CD4-positive, alpha-beta T cell (primary cell): ENCODE measurements at places on chromosomes 5 and 9. TPM values are rescaled to one million over a fixed set of nuclear protein-coding genes. Genes with fewer than 3 reads are reported as not detected.

GRCh38 chr5:45038366-45038987, 229.7 kb downstream of the MRPS30 start:
- DNase-seq = no peak

GRCh38 chr5:176466245-176466871, 18.2 kb downstream of the FAF2 start:
- no peak for DNase-seq

DNA sequence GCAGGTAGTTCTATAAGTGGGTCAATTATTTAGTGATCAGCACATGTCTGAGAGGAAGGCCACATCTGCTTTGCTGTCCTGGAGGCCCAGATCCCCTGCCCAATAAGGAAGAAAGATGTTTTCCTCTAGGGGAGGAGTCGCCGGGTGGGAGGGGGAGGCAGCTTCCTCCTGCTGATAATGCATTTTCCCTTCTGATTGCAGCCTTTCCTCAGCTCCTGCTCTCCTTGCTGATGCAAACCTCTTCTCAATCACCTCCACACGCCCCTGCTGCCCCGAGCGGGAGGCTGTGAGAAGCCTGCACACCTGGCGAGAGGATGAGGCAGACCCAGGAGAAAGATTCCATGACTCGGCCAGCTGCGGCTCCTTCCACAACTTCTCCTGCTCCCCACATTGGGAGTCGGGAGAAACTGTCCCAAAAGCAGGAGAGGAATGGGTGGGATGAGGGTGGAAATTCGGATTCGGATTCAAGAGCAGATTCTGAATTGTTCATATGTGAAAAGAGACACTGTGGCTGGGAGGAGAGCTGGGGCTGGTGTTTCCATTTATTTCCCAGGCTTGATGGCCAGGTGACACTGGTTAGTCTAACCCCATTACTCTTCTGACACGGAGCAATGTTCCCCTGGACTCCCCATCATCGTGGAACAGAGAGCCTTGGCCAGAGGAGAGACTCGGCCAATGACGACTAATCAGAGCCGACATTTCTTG, 6.8 kb upstream of the NTNG2 start:
- DNase-seq = no peak

Gene PDZD2
- 1.8 TPM for total RNA-seq

Gene MARCHF11
- not detected for total RNA-seq

Gene PRRC1
- total RNA-seq = 33.8 TPM

DNA sequence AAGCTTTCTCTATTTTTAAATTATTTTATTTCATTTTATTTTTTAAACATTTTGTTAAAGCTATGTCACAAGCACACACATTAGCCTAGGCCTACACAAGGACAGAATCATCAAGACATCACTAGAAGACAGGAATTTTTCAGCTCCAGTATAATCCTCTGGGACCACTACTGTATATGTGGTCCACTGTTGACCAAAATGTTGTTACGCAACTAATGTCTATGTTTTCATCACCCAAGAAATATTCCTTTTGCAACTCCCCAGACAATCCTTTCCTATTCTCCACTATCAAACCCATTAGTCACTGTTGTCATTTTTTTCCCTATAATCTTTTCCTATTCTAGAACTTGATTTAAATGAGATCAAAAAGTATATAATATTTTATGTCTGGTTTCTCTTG, 2371.7 kb upstream of the C9orf72 start:
- no peak for DNase-seq

DNA sequence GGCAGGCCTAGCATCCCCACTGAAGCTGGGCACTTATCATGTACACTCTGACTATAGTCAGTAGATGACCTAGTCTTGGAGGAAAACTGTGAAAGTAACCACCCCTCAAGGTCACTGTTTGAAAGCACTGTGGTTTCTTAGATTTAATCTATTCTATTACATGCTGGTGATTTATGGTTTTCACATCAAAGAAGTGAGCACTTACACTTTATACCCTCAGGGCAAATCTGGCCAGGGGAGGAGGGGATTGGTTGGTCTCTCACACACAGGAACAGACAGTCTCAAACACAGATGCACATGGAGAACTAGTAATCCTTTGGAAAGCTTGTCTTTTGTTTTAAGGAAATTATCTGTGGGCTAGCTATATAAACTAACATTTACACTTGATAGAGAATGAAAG, 17.9 kb upstream of the SPIN1 start:
- DNase-seq = no peak

GRCh38 chr5:82387001-82387818, 109.1 kb upstream of the RPS23 start:
- DNase-seq = no peak

DNA sequence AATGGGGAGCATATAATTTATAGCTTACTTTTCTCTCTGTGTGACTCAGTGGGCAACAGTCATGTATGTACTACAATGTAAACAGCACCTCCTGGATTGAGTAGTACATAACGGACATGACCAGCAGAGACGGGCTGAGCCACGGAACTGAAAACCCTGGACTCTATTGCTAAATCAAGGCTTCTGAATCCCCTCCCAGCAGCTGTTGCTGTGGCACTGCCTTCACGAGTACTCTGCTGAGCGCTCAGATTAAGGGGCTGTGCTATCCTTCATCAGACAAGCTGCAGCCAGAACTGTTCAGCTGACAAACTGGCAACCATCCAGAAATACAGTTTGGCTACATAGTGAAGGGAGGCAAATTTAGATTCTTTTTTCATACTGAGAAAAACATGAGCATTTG, 131.3 kb upstream of the CCDC180 start:
- no peak for DNase-seq

DNA sequence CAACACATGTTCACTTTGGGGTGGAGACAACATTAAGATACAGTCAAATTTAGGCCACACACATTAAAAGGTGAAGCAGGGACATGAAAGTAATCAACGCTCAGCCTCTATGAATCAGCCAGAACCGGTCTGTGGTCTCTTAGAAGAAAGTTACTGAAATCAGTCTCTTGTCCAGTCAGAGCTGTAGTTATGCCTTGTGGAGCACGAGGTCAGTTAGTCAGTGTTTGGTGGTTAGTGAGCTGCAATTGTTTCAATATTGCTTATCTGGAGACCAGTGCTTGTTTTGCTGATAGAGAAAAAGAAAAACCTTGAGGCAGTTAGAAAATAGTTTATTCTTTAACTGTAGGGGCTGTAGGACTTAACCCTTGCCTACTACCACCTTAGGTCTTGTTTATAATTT, 157.8 kb upstream of the RASEF start:
- DNase-seq = no peak

DNA sequence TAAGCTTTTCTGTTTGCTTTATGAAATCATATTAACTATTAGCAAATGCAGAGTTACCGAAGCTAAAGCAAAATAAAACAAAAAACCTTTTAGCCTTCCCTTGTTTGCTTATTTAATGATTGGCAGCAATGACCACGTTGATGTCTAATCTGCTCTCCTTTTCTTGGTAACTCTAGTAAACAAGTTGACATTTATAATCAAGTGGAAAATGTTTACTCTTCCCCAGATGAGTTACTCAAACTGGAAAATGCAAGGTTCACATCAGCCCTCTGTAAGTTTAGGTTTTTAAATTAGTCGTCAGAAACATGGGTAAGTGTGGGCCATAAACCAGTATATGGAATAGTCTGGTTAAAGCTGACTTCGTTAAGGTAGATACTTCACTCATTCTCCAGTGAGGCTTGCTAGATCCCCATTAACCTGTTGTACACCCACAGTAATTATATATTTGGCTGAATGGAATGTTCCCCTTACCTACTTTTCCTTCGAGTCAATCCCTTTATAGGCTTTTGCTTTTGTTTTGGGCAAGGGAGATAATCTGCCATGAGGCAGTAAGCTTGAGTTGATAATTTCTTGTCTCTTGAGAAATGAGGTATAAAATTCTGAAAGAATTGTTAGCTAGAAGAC, 100.9 kb downstream of the GDNF start:
- no peak for DNase-seq

DNA sequence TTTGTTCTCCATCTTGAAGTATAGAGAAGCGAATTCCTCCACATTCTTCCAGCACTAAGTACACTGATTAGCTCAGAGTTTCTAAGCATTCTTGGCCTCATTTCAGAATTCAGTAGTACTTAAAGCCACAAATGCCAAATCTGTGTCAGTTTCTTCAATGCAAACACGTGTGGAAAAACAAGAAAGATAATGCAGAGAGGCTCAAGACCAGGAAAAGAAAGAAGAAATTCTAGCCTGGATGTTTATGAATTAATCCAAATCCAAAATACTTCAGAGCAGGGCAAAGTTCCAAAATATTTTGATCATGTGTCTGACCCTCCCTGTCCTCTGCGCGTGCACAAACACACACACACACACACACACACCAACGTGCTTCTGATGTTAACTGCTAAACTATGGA, 457.6 kb downstream of the SLCO4C1 start:
- no peak for DNase-seq

- DNase-seq = no peak
Observed at GRCh38 chr9:76557674-76558225, 98.8 kb downstream of the GCNT1 start.

DNA sequence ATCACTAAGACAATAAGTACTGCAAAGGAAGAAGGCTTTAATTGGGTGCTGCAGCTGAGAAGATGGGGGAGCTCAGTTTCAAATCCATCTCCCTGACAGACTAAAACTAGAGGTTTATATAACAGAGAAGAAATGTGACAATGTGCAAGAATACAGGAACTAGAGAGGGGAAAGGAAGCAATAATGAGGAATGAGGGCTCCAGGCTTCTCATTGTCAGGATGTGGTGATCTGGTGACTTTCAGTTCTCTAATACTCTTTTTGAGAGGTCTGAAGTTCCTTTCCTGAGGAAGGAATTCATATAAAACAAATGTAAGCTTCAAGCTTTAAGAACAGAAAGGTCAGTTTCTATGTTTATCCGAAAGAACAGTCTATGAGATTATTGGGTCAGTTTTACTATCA, 42.5 kb upstream of the SPATA31E1 start:
- DNase-seq = peak; percentile 7

- no peak for DNase-seq
Observed at GRCh38 chr5:122719991-122720746, 54.7 kb upstream of the SNX2 start.

DNA sequence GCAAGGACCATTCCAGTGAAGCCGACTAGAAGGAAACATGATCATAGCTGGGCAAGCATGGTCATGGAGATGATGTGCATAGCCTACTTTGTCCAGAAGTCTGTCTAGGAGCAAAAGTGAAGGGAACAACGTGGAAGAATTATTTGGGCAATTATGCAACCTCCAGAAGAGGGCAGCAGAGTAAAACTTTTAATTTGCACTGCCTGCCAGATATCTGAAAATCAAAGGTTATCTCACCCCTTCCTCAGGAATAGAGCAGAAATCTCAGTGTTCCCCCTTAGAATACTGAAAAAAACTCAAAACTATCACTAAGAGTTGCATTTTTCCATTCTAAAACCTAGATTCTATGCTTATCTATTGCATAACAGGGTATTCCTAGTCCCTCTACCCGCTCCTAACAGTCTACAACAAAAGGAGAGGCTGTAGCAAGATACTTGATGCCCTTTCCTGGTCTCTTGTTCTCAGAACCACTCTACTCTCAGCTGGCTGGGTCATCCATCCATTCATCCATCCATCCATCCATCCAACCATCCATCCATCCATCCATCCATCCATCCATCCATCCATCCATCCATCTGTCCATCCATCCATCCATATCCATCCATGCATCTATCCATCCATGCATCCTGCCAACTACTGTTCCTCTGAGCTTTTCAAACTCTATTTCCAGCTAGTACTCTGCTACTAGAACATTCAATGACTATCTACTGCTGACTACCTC, 8.4 kb upstream of the SETD9 start:
- no peak for DNase-seq

Gene HAVCR2
- 1.8 TPM for total RNA-seq

DNA sequence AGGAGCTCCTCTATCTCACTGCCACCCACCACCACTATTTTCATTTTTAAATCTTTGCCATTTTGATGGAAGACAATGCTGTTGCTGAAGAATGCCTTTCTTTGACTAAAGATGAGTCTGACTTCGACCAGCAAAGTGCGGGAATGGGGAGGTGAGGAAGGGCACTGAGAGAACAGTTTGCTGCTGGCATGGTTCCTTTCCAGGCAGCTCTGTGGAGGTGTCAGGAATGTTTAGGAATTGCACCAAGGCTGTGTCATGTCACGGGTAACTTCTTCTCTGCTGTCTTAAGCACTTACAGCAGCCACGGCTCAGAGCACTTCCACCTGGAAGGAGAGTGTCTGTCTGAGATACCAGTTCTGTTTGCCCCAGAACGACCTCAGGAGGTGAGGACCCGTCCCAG, 41.4 kb upstream of the SHB start:
- DNase-seq = no peak

Gene PLAC8L1
- total RNA-seq = not detected

Gene RHOBTB3
- 3.8 TPM for total RNA-seq

DNA sequence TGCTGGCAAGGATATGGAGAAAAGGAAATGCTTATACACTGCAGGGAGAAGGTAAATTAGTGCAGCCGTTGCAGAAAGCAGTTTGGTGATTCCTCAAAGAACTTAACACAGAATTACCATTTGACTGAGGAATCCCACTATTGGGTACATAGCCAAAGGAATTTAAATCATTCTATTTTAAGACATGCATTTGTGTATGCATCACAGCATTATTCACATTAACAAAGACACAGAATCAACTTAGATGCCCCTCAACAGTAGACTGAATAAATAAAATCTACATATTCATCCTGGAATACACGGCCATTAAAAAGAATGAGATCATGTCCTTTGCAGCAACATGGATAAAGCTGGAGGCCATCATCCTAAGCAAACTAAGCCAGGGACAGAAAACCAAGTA, 510.1 kb upstream of the CDH9 start:
- DNase-seq = no peak

Gene PCDHGA5
- total RNA-seq = 0.08 TPM

DNA sequence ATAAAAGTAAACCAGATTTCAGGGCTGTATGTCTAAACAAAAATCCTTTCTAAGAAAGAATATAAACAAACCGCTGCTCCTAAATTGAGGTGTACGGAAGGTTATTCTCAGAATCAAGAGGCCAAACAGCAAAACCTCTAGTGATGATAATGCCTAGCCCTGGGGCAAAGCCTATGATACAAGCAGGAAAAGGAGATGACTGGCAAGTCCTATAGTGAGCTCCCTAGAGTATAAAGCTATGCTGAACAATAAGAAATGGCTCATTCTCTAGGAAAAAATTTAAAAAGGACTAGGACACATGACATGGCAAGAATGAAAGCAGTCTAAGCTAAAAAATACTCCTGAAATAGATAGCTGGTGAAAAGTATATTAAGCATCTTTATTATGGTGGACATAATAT, 187.1 kb downstream of the BNC2 start:
- no peak for DNase-seq

DNA sequence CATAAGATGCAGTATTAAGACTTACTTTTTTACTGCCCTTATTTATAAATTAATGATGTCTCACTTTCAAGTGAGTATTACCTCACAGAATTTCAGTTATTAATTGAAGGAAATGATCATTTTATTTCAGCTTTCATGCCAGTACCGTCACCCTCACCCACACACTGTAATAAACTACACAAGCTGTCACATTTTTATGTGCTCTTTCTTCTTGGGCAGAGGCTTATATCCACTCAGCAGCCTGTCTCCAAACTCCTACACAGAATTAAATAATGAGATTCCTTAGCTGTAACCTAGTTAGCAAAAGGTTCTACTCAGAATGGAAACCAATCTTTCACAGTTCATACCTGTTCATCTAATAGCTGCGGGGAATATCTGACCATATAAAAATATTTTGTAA, 1915.8 kb upstream of the CDH6 start:
- DNase-seq = no peak
